ENCODE measurements at places on chromosomes 5 and 9. TPM values are rescaled to one million over a fixed set of nuclear protein-coding genes. Genes with fewer than 3 reads are reported as not detected.

Gene ADRA1B
- not detected for total RNA-seq

Gene NUTM2F
- total RNA-seq = not detected

Gene BHMT2
- total RNA-seq = not detected

Gene PCDHA1
- total RNA-seq = not detected

Gene IFNA2
- total RNA-seq = not detected

Gene DMRT2
- total RNA-seq = not detected

Gene PCDHA7
- not detected for total RNA-seq

Gene IFNA5
- not detected for total RNA-seq

Gene GDA
- total RNA-seq = not detected

Gene CAPSL
- total RNA-seq = 1.8 TPM

Gene CDH6
- not detected for total RNA-seq

Gene NPDC1
- 15.9 TPM for total RNA-seq

GRCh38 chr9:126605792-126606482, 7.8 kb upstream of the LMX1B start:
- DNase-seq = no peak

DNA sequence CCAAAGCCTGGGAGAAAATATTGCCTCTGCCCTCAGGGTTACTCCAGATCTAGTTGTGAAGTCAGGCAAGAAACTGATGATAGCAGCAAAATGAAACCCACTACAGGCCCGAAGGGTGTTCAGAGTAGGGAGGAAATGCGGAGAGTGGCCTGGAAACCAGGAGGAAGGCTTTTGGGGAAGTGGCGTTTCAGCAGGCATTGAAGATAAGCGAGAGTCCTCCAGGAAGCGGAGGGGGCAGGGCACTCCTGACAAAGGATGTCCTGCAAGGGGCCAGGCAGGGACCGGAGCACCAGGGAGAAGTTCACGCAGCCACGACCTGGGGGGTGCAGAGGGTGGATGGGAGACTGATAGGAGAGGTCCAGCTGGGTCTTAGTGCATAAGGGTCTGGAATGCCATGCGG, 7.8 kb upstream of the FOXI1 start:
- DNase-seq = no peak

GRCh38 chr5:144352732-144353317, 182.2 kb downstream of the KCTD16 start:
- no peak for DNase-seq

GRCh38 chr9:89464300-89464901, 33.5 kb downstream of the SEMA4D start:
- no peak for DNase-seq

DNA sequence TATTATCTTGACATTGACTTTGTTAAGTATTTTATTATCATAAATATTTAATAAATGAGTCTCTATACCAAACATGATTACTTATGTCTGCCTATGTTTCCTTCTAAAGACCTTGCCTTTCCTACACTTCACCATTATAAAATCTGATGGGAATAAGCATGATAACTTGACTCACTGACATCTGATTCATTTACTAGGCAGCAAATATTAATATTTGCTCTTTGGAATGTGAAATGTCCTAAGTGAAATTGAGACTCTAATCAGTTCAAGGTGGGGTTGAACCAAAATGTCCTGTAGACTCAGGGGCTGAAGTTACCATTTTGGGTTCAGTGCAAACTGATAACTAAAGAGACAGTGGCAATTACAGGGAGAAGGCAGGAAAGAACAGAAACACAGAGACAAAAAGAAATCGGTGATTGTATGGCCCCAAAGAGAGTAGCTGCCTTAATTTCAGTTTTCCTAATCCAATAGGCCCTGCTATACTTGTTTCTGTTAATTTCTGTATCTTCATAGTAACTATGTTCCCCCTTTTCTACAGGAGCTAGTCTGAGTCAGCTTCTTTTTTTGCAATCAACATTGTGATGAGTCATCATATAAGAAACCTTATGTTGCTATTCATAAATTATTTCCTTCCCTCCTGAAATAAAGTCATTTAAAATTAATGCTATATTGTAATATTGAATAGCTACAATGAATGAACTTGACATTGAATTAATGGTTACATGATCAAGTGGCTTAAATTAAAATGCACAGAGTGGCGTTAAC, 296.8 kb downstream of the PDE4D start:
- DNase-seq = no peak

DNA sequence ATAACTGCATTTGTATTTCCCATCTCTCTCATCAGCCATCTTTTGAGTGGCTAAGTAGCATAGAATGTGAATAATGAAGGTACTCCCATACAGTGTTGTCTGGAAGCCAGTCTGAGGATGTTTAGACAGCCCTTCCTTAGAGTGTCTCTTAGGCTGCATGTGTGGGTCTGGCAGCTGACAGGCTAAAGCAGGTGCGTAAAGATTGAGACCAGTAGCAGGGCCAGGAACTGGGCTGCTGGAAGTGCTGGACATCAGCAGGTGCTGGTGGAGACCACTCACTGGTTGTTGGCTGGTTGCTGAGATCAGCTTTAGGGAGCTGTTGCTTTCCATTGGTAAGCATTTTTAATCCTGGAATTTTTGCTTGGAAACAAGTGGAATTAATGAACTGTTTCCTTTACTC, 197.5 kb downstream of the PCSK5 start:
- DNase-seq = no peak

DNA sequence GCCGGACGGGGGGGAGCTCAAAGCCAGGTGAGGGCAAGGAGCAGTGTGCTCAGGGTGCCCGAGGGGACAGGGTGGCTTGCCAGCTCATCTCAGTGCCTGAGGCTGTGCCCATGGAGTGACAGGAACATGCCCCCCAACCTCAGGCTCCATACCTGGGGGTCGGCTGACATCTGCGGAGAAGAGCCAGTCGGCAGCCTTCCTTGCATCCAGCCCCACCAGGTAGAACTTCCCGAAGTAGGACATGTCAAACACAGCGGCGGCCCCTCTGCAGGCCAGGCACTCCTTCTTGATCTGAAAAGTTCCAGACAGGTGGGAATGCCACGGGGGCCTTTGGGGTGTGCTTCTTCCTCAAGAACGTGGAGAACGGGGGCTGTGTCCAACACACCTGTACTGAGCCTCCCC, 42.1 kb downstream of the SARDH start:
- no peak for DNase-seq

- no peak for DNase-seq
Measured at GRCh38 chr5:173741087-173741486, 124.6 kb upstream of the BOD1 start.

DNA sequence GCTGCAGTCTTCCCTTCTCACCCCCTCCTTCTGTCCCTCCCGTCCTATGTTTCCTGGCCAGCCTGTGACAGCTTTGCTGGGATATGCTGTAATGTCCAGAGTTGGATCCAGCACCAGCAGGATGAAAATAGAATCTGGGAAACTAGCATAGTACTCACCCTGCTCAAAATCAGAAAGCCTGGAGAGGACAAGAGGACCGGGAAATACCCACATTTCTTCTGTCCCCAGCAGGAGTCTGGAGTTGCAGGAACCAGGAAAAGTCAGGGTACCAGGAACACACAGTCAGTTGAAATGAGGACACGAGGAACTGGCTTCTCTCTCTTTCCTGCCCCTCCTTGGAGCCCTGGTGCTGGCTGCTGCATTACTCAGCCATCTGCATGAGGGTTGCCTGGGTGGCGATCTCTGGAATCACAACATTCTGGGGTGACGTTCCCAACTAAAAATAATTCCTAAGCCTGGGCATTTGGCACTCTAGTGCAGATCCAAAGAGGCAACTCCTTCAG, 59.6 kb upstream of the NFIL3 start:
- no peak for DNase-seq

GRCh38 chr9:7045361-7045760, 287.6 kb downstream of the KDM4C start:
- DNase-seq = no peak

DNA sequence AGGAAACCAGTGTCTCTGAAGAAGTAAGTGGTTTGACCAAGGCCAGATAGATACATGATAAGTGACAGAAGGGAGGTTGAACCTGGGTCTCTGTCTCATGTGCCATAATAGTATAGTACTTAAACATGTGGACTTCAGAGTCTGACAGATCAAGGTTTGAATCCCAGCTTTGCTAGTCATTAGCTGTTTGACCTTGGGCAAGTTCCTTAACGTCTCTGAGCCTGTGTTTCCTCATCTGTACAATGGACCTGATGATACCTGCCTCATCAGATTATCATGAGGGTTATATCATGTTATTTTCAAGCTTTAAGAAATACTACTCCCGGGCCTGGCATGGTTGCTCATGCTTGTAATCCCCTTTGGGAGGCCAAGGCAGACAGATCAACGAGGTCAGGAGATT, 24.9 kb downstream of the FUBP3 start:
- no peak for DNase-seq

GRCh38 chr9:112378328-112379176, 1.4 kb upstream of the HSDL2 start:
- DNase-seq = peak; percentile 31

GRCh38 chr5:145946112-145946861, 9.9 kb downstream of the SH3RF2 start:
- peak; percentile 37 for DNase-seq

DNA sequence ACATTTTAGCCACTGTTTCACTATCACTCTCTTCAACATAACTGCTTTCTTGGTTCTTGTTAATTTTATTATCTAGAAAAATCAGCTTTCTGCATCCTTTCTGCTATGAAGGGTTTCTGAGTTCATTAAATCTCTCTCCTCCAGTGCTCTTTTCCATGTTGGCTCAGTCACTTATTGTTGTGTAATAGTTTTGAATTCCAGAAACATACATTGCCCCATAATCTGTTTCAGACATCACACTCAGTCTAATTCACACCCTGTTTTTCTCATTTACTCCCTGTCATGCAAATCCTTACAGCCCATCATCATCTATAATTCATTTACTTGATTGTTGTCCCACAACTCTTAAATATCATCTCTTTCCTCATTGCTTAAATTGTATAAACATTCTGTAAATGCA, 176.1 kb upstream of the CDH12 start:
- DNase-seq = no peak

DNA sequence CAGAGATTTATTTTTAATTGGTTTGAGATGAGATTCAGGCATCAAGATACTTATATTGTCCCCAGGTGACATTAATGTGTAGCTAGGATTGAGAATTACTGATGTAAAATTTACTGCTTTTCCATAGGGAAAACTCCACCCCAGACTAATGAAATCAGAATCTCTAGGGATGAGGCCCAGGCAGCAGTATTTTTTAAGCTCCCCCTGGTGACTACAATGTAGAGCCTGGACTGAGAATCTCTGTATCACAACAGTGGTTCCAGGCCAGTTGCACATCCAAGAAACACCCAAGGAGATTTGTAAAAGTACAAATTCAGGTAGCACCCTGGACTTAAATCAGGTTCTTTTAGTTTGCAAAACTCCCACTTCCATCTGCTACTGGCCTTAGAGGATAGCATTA, 185.7 kb downstream of the MARCHF11 start:
- no peak for DNase-seq

- DNase-seq = no peak
Measured at GRCh38 chr5:59792983-59793585, 100.4 kb downstream of the PDE4D start.

GRCh38 chr5:14810928-14811572, 60.5 kb downstream of the ANKH start:
- no peak for DNase-seq

DNA sequence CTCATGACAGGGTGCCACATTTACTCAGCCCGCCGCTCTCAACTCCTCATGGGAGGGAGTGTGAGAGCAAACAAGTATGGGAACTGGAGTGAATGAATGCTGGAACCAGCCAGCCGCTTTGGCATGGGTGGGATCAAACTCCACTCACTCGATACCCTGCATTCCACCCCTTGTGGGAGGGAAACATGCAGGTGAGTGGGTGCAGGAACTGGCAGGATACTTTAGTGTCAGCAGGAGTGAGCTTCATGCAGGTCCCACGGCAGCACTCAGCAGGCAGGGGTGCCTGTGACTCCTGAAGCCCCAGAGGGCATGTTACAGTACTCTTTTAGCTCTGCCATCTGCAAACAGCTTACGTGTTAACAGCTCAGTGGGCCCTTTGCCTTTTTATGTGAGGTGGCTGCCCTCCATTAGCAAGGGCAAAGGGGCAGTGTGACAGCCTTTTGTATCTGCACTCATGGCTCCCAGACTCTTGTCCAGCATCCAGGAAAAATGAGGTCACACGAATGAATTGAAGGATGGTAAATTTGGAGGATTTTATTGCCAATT, 433.2 kb upstream of the NMUR2 start:
- no peak for DNase-seq

GRCh38 chr5:143892271-143892670, 80.3 kb downstream of the HMHB1 start:
- DNase-seq = no peak

GRCh38 chr5:69326365-69326764, 6.2 kb downstream of the CCDC125 start:
- no peak for DNase-seq

DNA sequence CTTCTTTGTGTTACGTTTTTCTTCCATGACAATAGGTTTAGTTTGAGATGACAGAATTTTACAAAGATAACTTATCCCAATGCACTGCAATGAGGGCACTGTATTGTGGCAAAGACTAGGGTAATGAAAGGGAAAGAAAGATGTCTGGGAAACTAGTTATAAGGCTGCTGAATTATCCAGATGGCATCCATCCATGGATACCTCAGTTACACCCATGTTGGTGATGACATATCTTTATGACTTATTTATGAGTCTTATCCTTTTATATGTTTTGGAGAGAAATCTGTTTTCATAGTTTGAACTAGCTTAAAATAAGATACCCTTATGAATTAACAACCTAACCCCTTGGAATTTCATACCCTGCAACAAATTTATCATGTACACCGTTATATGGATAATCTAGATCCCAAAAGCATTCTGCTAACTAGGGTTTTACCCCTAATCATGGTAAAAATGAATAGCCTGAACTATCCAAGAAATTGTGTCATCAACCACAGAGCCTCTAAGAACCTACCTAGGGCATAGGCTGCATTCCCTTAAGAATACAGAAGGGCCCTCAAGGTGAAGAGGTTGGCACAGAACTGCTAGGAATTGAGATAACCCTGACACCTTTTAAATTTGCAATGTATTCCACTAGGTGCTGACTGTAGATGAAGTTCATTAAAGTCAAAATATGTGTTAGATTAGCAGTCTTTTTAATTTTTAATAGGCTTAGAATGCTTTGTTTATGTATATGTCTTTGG, 49.5 kb upstream of the RORB start:
- DNase-seq = no peak

DNA sequence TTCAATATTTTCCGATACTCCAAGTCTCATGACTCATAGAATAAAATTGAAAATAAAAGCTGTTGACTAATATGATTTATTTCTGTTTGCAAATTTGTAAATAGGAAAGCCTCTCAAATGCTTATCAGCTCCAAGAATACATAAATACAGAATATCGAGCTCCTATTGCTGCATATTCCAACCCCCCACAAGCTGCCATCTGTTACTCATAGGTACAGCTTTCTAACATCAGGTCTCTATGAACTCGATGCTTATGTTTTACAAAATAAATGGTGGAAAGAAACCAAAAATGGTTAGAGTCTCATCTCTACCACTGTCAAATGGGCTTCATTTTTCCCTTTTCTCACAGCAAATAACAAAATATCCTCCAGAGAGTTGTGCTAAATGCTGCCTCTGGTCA, 631.6 kb upstream of the CDH18 start:
- no peak for DNase-seq

- peak; percentile 92 for DNase-seq
Measured at GRCh38 chr5:95808686-95809413, 13.7 kb downstream of the GLRX start.

Data from activated naive CD4-positive, alpha-beta T cell treated with anti-CD3 and anti-CD28 coated beads for 36 hours (primary cell).